ENCODE measurements at places on chromosomes 6 and 20.
A peak's percentile ranks its signal among the peaks of the same experiment; 100 is the strongest.

DNA sequence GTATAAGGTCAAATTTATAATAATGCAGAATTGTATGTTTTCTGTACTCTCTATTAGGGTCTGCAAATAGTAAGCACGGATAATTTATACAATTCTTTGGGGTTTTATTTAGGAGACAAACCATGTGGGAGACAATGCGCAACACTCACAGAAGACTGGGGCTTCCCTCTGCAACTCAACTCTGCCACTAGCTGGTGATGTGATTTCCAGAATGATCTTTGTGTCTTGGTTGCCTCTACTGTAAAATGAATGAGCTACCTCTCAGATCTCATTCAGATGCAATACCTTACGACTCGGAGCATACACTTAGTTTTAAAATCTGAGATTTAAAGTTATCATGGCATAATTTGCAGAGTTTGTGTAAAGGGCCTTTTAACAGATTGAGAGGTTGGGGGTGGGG is 6.4 kb downstream of the MAN1A1 start:
- no peak for DNase-seq

DNA sequence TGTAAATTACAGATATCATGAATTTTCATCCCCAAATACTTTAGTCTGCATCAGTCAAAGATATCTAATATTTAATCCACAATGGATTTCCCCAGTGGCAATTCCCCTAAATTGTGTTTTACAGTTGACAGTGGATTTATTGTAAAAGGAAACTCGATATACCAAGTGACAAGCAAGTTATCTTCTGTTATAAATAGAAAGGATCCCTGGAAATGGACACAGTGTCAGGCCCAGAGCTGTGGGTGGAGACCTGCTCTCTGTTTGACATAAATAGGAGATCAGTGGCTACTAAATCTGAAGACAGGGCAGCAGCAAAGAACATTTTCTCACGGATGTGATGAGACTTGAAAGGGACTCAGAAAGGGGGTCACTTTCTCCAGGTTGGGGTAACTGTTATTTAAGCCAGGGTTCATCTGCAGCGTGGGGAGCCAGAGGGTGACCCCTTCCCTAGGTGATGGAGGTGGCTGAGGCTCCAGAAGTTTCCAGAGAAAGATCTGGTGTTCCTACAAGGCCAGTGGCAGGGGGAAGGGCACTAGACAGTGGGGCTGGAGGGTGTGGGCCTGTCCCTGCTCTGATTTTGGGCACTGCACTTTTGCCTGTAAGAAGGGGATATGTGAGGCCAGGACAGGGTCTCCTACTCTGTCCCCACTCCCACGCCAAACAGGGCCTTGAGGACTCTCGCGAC is 12.3 kb upstream of the FAM110A start:
- no peak for DNase-seq

- DNase-seq = no peak
These were observed 76.2 kb upstream of the FOXP4 start for GRCh38 chr6:41470029-41470330.

DNA sequence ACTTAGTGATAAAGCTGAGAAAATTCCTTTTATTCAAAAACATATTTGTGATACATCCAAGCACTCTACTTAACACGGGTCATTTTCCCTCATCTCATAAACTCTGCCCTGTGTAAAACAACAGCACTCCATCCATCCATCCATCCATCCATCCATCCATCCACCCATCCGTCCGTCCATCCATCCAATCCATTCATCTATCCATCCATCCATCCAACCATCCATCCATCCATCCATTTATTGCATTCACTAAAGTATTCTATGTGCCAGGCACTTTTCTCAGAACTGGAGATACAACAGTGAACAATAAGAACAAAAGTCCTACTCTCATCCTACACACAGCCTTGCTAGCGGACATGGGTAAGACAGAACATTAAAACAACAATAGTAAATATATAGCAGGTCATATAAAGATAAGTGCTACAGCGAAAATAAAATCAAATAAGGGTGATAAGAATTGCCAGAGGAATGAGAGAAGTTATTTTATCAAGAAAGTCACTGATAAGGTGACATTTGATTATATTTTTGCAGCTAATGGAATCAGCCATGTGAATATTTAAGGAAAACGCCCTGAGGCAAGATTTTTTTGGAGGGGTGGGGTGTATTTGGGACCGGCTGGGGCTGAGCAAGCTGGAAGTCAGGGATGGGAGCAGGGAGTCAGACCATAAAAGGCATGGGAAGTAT is 78.2 kb downstream of the ADAT2 start:
- DNase-seq = no peak

DNA sequence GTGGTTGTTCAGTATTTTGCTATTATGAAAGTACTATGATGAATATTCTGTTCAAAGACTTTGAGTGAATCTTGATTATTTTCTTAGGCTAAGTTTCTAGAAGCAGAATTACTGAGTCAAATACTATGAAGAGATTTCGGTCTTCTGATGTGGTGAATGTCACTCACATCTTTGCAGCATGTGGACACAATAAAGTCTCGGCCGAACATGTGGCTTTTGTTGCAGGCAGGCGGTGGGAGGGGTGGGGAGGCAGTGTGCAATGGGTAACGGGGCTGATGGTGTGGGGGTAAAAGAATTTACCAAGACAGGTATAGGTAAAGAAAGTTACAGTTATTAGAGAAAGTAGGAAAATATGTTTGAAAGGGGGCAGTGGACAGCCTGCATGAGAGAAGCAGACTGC is 156.4 kb upstream of the DTNBP1 start:
- DNase-seq = no peak

- peak; percentile 52 for DNase-seq
These were observed 1.2 kb downstream of the HIVEP1 start for GRCh38 chr6:12013307-12013719.

- no peak for DNase-seq
These were observed 10.6 kb downstream of the ARMH2 start for GRCh38 chr6:24788031-24788665.

GRCh38 chr20:61439251-61439650 is 187.2 kb downstream of the CDH4 start:
- DNase-seq = no peak

DNA sequence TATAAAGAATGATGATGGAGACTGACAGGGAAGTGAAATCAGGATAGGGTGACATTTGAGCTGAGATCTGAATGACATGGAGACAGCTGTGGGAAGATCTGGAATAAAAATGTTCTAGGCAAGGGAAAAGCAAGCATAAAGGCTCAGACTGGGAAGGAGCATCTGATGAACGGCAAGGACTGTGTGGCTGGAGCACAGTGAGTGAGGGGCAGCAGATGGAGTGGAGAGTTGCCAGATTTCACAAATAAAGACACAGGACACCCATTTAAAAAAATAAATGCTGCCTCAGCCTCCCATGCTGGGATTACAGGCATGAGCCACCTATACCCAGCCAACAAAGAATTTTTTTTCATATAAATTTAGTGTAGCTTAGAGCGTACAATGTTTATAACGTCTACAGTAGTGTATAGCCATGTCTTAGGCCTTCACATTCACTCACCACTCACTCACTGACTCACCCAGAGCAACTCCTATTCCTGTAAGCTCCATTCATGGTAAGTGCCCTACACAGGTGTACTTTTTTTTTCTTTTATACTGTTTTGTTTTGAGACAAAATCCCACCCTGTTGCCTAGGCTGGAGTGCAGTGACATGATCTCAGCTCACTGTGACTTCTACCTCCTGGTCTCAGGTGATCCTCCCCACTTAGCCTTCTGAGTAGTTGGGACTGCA is 2.4 kb upstream of the ZBTB24 start:
- no peak for DNase-seq

GRCh38 chr6:75029333-75029732 is 176.5 kb downstream of the COL12A1 start:
- DNase-seq = no peak

- DNase-seq = no peak
These were observed 7.2 kb upstream of the HDAC2 start for GRCh38 chr6:113978084-113978675.

- no peak for DNase-seq
These were observed 4.7 kb upstream of the ADGRG6 start for GRCh38 chr6:142296975-142297604.

GRCh38 chr6:139967497-139967896 is 593.0 kb upstream of the CITED2 start:
- no peak for DNase-seq

DNA sequence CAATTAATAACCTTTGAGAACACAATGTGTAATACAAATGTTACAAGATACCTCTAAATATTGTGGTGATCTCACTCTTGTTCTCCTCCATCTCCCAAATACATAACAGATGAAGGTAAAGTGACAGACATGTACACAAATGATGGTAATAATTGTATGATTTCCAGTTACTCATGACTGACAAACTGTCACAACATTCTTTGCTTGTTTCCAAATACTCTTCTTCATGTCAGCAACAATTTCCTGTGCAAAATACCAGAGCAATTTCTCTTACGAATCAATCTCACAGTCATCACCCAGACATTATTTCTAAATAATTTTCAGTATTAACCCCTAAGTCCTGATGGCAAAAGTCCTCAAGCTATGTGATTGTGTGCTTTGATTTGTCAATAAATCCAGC is 92.9 kb downstream of the RPS12 start:
- DNase-seq = no peak

GRCh38 chr6:106537662-106538061 is 91.6 kb downstream of the RTN4IP1 start:
- no peak for DNase-seq

DNA sequence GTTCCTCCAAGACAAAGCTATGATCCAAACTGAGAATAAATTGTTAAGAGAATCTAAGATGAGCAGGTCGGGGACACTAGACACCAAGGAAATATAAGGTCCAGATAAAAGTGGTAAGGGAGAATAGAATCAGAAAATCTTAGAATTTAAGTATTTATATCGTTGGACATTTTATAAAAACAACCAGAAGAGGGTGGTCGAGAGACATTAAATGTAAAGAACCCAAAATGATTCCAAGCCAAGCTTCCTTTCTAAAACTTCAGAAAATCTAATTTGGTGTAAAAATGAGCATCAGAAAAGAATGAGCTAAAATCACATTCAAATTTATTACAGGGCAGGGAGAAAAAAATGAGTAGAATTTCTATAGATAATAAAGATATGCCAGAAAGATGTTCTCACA is 97.8 kb upstream of the OGFRL1 start:
- peak; percentile 15 for DNase-seq

- no peak for DNase-seq
These were observed 280.7 kb upstream of the SUPT3H start for GRCh38 chr6:45658400-45658799.

GRCh38 chr20:63935447-63935846 is 20.8 kb downstream of the UCKL1 start:
- no peak for DNase-seq

- no peak for DNase-seq
These were observed 1197.7 kb upstream of the CITED2 start for GRCh38 chr6:140572129-140572528.

- no peak for DNase-seq
These were observed 97.4 kb downstream of the EPB41L2 start for GRCh38 chr6:130965656-130966055.

- DNase-seq = no peak
These were observed 4.6 kb upstream of the TNFRSF6B start for GRCh38 chr20:63691711-63692435.

Measured in midbrain (tissue), 1 donor.